ENCODE measurements at places on chromosomes 16 and 17. TPM values are rescaled to one million over a fixed set of nuclear protein-coding genes. Genes with fewer than 3 reads are reported as not detected.

DNA sequence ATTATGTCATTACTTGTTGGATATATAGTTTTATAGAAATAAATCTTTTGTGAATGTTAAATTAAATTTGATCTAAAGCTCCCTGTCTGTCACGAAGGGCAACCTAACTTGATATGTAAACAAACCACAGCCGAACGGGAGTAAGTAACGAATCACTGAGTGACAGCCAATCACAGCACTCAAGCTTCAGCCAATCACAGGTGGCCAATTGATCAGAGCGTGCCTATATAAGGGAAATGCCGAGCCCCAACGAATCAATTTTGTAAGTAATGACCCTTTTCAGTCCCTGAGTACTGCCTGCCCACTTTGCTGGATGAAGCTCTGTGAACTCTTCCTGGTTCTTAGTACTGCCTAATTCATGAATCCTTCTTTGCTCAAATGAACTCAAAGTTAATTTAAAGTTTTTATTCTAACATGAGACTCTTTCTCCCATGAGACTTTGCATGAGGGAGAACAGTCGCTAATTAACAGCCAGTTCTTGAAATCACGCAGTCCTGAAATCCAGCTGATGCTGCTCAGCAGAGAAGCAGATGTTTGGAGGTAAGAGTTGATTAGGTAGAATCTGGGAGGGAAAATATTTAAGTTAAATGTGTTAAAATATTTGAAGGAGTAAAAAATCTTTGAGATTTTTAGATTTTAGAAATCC is 302.2 kb downstream of the CNTNAP4 start:
- no peak for DNase-seq

DNA sequence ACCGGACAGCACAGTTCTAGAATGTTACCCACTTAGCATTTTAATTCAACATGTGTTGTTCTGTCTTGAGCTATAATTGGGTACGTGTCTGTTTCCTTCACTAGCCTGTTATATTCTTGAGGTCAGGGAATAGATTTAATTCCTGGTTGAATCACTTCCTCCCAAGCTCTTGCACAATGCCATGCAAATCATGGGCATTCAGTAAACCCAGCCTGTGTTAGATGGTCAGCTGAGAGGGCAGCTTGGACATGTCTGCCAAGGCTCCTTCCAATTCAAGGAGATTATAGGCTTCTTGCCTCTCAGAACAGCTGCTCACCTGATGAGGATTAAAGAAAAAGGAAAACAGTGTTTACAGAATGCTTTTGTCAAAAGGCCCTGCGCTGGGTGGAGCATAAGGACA is 12.6 kb downstream of the C1QTNF1 start:
- DNase-seq: no peak

- DNase-seq: no peak
Measured at GRCh38 chr16:50603206-50604064, 55.2 kb downstream of the NKD1 start.

- no peak for DNase-seq
Measured at GRCh38 chr17:15119968-15120367, 145.2 kb downstream of the PMP22 start.

DNA sequence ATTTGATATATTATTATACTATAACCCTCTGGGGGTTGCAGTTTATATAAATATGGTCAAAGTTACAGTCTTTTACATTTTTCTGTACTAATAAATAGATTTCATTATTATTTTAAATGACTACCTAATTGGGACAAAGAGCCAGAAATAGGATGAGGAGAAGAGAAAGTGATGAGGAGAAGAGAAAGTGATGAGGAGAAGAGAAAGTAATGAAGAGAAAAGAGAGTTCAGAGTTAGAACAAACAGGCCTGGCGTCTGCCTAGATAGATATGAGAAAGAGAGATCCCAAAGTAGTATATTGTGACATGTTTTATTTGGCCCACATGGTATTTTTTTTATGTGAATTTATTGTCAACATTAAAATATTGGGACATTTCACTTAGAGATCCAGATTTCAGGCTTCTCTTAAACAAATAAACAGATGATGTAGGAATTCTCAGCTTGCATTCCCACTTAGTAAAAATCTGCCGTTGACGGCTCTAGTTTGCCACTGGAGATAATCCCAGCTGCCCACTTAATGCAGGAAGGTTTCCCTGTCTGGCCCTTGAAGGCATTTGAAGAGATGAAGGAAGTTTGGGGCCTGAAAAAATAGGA is 210.7 kb downstream of the STX8 start:
- no peak for DNase-seq

The ATP1B2 gene
- polyA plus RNA-seq: 18.6 TPM

The LCAT gene
- 20.3 TPM for polyA plus RNA-seq
